NCI-H1092 (cell line): ENCODE measurements at places on chromosomes 1 and 21.

DNA sequence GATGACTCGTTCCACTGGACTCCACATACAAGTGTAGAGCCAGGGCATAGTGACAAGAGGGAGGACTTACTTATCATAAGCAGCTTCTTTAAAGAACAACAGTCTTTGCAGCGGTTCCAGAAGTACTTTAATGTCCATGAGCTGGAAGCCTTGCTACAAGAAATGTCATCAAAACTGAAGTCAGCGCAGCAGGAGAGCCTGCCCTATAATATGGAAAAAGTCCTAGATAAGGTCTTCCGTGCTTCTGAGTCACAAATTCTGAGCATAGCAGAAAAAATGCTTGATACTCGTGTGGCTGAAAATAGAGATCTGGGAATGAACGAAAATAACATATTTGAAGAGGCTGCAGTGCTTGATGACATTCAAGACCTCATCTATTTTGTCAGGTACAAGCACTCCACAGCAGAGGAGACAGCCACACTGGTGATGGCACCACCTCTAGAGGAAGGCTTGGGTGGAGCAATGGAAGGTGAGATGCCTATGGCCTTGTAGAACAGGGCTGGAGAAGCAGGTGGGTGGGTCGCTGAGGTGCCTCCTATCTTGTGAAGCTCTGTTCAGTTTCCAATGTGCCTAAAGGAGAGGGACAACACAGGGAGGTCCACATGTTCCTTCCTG, 12.1 kb downstream of the MIA3 start:
- DNase-seq: no peak

GRCh38 chr1:170254371-170254770, 108.6 kb downstream of the NTMT2 start:
- no peak for DNase-seq

DNA sequence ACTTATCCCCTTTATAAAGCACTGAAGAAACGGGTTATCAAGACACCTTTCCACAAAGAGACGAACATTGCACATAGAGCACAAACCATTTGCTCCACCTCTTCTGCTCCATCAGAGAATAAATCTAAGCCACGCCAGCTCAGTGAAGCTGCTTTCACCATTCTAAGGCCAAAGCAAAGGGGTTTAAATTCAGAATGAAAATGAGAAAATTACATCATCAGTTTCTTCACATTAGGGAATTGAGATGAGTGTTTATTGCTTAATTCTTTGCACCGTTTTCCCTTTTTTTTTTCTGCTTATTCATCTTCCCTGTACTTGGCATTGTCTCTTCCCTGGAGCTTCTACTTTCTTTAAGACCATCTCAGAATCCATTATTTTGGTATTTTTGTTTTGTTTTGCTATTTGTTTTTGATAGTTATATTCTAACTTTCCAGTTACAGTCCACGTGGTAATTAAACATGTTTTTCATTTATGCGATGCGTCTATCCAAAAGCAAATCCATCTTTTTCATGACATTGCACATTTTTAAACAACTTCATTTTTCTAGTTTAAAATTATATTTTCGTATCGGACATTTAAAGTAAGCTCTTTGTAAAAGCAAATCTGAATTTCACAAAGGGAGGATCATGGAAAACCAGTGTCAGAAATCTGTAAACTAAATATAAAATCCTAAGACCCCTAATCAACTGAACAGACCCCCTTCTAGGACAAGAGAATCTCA, 1.9 kb upstream of the OR2T34 start:
- no peak for DNase-seq

DNA sequence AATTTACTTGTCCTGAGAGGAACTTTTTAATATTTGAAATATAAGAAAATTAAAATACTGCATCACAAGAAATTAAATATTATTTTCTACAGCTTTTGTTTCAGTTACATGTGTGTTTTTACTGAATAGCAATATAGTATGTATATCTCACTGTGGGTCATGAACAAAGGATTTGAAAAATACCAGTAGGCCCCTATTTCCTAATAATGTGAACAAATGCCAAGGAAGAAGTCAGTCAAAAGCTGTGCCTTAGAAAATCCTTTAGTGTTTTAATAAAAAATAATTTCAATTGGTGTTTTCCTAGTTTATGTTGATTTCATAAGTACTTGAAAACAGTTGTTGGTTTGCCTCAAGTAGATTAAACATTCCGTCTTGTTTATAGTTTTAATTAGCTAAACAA, 46.7 kb downstream of the SMYD3 start:
- no peak for DNase-seq

DNA sequence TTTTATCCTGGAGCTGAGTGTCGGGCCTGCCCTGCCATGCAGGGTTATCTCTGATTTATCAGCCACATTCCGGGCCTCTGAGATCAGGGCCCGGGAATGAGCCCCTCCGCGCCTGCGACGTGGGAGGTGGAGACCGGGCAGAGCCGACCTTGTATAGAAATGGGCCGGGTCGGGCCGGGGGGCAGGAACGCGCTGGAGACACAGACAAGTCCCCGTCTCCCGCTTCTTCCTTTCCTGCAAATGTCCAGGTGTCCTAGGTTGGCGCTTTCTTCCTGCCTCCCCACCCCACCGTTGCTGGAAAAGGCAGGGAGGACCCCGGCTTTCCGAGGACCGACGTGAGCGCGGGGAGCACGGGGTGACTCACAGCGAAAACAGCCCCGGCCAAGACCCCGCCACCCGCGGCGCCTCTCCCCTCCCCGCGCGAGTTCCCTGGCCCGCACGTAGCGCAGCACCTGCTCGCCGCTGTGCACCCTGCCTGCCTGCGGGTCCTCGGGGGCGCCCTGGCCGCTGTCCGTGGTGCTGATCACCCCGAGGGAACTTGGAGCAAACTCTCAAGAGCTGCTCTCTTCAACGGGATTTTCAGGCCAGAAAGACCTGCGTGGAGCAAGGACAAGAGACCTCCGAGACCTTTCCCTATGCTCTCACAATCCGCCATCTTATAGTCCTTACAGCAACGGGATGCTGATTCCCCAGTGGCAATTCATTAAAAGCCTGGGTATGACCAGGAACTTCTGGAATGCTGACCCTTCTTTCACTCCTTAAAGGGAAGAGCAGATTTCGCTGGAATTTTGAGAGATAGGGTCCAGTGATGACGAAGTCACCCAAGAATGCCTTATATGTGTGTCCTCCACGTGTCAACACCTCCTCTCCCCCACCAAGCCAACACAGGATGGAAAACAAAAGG, 475 bp upstream of the NPPB start:
- DNase-seq: no peak
